ENCODE measurements at places on chromosomes 4 and X.

DNA sequence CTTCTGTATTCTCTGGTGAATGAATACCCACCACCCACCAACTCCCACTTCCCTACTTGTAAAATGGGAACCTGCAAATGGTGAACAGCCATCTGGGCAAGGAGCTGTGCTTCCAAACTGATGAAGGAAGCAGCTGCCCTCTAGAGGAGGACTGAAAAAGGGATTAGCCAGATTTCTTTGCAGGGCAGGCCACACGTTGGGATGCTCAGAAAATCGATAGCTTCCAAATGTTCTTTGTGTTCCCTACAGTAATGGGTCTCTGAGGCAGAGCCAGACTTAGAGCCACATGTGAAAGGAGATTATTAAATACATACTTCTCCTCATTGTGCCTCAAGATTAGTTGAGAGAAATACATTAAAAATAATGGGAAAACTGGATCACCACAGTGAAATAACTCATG lies 39.3 kb upstream of the LPAR4 start:
- DNase-seq, result no peak

- no peak for DNase-seq
Observed at GRCh38 chr4:167541286-167541685, 307.0 kb upstream of the SPOCK3 start.

GRCh38 chr4:84482564-84483563 lies 16.2 kb downstream of the NKX6-1 start:
- DNase-seq, result no peak

DNA sequence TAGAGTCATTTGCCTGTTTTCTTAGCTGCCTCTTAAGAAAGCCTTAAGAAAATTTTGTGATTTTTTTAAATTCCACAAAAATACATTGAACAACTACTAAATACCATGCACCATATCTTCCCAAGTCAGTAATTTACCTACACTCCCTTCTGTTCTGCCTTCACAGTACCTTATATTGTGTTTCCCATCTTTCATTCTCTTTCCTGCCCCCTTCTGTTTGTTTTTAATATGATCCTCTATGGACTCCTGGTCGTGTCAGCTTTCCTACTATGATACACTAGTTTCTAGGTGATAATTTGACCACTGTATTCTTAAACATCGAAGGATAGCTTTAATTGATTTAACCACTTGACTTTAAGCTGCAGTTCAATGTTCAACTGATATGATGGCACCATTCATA lies 297.7 kb upstream of the HAND2 start:
- no peak for DNase-seq

DNA sequence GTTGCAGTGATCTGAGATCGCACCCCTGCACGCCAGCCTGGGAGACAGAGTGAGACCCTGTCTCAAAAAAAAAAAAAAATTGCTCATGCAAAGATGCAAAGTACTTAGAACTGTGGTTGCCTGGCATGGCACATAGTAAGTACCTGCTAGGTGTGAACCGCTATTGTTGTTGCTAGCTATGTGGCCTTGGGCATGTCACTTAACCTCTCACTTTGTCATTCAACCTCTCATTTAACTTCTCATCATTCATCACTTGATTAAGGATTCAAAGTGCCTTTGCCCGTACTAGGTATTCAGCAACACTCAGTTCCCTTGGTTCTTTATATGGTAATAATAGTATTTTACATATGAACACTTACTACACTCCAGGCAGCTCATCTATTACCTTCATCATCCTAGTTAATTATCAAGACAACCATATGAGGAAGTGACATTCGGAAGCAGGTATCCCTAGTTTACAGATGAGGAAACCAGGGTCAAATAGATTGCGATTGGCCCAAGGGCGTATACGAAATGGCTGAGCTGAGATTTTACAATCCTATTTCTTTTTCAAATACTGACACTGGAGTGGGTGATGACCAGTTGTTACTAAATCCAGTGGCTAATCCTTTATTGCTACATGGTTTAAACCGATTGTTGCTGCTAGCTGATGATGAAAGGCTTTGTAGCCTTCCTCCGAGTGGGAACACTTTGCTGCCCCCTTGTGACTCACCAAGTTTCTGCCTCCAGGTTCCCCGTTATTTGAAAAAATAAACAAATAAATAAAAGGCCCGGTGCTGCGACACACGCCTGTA lies 28.8 kb upstream of the SOWAHD start:
- peak; percentile 8 for DNase-seq

- DNase-seq, result no peak
Observed at GRCh38 chr4:140099983-140100382, 54.0 kb downstream of the MAML3 start.

GRCh38 chr4:184695178-184695896 lies 38.6 kb downstream of the CENPU start:
- DNase-seq, result no peak

GRCh38 chr4:93184053-93184452 lies 644.5 kb upstream of the ATOH1 start:
- no peak for DNase-seq

DNA sequence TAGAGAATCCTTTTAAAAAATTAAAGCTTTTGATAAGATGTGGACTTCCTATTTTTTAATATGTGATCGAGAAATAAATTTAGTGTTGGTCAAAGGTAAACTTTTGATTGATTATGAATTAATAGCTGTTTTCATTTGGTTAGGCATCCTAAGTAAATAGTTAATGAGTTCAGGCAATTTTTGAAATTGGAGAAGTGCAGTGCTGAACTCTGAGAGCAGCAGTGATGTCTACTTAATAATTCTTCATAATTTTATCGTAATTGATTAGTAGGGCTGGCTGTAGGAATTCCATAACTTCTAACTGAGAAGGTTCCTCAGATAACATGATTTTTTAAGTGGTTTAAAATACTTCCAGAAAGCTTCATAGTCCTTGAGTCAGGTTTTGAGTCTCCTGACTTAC lies 1.5 kb downstream of the MND1 start:
- no peak for DNase-seq

Measured in GM18507 (cell line).